Breast epithelium (tissue), 4 donors: ENCODE measurements at places on chromosomes 7 and 10. TPM values are rescaled to one million over a fixed set of nuclear protein-coding genes. Genes with fewer than 3 reads are reported as not detected.
A peak's percentile ranks its signal among the peaks of the same experiment; 100 is the strongest.

- no peak for DNase-seq
Measured at GRCh38 chr7:131623154-131623553, 66.7 kb upstream of the PODXL start.

DNA sequence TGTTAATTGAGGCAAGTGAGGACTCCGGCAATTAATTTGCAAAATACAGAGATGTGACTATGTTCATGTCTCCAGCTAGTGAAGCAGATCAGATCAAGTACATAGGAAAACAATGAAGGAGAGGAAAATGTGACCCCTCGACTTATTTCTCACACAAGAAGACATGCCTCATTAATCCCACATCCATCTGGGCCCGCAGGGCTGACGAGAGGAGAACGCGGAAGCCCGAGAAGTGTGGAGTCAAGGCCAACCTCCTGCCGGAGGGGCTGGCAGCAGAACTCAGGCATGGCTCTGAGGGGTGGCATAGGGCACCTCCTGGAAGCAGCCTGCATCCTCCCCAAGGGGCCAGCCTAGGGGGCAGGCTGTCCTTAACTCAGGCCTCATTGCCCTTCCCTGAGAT, 54.4 kb downstream of the ZNF503 start:
- no peak for DNase-seq

GRCh38 chr10:87798082-87798481, 19.9 kb downstream of the ATAD1 start:
- no peak for DNase-seq

DNA sequence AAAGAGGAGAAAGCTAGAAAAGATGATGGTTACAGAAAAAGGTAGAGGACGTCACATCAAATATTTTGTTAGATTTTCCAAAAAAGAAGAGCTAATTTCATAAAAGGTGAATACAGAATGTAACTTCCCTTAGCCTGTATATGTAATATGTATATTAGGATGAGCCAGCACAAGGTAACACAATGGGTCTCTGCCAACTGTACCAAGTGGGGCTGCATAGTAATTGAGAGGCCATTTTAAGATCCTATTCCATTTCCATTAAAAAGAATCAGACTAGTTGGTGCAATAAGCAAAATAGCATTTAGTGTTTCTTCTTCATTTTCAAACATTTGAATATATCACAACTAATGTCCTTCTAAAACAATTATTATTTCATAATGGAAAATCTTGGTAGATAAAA, 134.6 kb downstream of the SEMA3A start:
- no peak for DNase-seq

DNA sequence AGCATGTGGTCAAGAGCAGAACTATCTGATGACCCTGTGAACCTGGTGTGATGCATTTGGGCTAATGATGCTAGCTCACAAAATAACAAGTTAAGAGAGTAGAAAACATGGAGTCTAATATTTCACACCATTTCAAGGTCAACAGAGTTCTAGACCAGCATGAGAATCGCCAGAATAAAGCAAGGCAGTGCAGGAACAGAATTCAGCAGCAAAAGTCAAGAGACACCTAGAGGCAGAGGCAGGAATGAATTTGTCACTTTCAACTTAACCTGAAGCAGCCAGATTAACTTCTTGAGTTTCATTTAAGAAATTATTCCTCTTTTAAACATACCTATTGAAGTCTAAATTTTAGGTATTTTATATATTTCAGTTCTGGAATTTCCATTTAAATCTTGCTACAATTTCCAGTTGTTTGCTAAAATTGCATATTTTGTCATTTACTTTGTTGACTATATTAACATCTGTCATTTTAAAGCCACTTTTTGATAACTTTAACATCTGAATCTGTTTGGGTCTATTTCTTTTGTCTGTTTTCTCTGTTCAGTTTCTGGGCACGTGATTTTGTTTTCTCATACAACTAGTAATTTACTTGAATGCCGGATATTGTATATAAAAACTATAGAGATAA, 44.2 kb upstream of the PRSS58 start:
- no peak for DNase-seq

DNA sequence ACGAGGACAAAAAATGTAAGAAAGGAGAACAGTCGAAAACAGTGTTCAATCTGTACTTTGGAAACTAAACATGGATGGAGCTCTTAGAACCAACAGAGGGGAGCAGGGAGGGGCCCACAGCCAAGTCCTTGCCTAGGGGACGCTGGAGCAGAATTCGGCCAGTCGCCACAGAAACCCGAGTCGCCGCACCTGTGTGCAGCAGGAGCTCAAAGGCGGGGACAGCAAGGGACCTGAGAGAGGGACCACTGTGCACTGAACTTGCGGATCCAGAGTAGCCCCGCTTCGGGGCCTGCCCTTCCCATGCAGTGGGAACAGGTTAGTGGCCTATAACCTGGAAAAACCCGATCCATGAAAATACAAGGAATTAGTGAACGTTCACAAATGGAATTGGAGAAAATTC, 68.1 kb downstream of the SEC61G start:
- no peak for DNase-seq

- DNase-seq = no peak
Measured at GRCh38 chr10:117318909-117319308, 56.3 kb downstream of the PDZD8 start.

DNA sequence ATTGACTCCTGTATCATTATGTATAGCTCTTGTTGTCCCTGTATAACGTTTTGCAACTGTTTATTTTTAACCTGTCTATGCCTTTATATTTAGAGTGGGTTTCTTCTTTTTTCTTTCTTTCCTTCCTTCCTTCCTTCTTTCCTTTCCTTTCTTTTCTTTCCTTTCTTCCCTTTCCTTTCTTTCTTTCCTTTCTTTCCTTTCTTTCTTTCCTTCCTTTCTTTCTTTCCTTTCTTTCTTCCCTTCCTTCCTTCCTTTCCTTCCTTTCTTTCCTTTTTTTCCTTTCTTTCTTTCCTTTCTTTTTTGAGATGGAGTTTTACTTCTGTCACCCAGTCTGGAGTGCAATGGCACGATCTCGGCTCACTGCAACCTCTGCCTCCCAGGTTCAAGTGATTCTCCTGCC, 5.9 kb downstream of the JAKMIP3 start:
- DNase-seq = no peak

DNA sequence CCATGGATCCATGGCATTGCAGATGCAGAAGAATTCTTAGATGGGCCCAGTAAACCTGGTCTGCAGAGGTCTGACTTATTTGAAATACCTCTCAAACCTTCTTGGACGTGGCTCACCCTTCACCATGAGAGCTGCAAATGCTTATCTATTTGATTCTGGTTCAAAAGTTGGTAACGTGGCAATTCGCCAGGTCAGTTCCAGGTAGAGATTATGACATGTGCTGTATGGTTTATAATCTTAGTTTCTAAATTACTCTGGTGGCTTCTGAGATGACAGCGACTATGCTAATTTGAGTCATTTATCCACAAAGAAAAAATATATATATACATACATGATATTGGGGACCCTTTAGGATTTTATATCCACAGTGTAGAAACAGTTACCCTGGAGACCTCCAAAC, 68.8 kb downstream of the NRP1 start:
- DNase-seq = no peak

- no peak for DNase-seq
Measured at GRCh38 chr10:10318856-10319255, 698.8 kb upstream of the CELF2 start.

DNA sequence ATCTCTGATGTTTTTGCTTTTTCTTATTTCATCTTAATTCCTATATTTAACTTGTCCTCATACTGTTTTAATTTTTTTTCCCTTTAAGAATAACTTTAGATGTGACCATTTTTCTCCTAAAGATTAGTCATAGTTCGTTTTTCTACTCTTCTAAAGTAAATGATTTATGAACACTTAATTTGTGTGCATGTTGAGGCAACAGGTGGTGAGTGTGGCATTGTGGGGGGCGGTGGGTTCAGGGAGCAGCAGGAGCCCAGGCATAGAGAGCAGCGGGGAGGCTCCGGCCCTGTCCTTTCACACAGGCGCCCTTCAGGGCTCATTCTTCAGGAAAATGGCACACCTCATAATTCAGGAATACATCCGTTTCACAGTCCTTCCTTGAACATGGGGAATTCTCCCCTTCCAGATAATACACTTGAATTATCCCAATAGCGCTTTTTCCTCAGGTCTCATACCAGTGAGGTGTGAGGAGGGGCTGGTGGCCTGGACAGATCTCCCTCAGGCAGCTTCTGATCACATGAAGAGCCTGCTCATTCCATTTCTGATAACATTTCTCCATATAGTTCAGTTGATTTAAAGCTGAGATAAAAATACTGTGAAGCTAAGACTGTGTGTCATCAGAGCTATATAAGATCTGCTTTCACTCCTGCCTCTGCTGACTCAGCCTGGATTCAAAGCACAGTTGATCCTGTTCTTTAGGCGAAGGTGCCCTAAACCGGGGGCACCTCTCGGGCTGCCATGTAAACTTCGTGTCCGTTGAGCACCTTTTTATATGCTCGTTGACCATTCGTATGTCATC, 40.2 kb downstream of the CUL1 start:
- DNase-seq = no peak

DNA sequence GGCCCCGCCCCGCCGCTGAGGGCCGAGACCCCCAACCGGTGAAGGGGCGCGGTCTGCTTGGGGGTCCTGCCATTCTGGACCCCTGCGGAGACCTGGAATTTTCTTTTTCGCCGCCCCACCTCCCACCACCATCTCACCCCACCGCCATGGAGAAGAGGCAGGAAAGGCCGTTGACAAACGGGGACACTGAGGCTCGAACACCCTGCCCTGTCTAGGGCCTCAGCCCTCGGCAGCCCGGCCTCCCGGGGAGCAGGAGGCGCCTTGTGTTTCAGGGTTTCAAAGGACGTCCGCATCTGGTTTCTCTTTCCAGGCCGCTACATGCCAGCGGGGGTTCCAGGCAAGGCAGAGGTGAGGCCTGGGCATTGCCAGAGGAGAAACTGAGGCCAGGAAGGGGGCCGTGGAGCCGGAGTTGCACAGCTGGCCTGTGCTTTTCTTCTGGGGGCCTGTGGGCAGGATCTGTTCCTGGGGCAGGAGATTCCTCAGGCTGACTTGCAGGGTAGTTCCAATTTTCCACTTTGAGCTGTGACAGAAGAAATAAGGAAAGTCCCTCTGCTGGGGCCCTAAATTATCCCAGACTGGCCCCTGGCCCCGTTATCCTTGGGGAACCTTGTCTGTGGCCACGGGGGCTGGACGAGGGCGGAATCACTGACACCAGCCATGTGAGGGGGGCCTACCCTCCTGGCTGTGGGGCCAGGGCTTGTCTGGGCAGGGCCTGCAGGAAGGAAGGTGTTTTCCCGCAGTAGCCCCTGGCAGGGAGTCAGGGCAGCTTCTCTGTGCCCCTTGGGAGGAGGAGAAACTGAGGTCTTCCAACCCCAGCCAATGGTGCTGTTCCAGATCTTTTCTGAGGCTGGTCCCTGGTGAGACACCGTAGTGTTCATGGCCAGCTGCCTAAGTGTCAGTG, 900 bp upstream of the MICALL2 start:
- no peak for DNase-seq

GRCh38 chr7:155327590-155328320, 30.1 kb downstream of the INSIG1 start:
- DNase-seq = no peak

DNA sequence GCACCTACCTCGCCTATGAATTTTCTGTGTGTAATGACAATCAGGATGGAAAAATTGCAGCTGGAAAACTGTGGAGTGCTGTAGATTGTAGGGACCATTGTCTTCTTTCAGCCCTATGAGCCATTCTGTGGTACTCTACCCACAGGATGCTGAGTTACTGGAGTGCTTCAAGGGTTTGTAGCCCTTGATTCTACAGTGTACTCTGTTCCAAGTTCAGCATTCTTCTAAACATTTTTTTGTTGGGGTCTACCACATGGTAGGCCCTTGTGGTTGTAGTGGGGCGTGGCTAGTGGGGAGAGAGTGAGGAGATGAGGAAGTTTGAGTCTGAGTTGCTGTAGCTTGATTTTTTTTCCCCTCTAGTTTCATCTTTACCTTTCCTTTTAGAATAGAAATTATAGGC, 33.5 kb downstream of the REEP3 start:
- no peak for DNase-seq

GRCh38 chr7:100509231-100509630, 25.5 kb downstream of the NYAP1 start:
- peak; percentile 59 for DNase-seq

GRCh38 chr7:34747867-34748727, 90.1 kb downstream of the NPSR1 start:
- DNase-seq = peak; percentile 72

GRCh38 chr10:91761721-91762120, 36.5 kb upstream of the TNKS2 start:
- no peak for DNase-seq

DNA sequence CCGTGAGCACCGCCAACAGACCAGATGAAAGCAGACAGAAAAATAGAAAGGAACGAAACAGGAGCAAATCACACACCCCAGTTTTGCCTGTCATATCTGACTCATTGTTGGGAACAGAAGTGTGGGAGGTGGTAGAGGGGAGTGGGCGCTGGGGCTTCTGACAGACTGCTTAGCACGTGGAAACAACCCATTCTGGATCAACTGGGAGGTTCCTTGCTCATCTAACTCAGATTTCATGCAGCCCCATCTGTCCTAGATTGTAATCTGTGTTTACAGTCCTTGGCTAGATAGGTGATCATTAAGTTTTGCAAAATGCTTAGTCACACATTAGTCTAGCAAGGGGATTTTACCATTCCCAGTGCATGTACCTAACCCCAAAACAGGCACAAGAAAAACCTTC, 154.1 kb downstream of the NRP1 start:
- DNase-seq = no peak

GRCh38 chr7:130953196-130953595, 219.2 kb upstream of the KLF14 start:
- no peak for DNase-seq

- DNase-seq = no peak
Measured at GRCh38 chr10:75651417-75651816, 220.0 kb downstream of the LRMDA start.

GRCh38 chr7:42478717-42479116, 241.7 kb upstream of the GLI3 start:
- DNase-seq = no peak

- no peak for DNase-seq
Measured at GRCh38 chr7:32670110-32671025, 175.1 kb downstream of the AVL9 start.

GRCh38 chr7:121440857-121441503, 44.9 kb upstream of the FAM3C start:
- no peak for DNase-seq

- no peak for DNase-seq
Measured at GRCh38 chr7:30285536-30286284, 1.3 kb downstream of the ZNRF2 start.

- DNase-seq = no peak
Measured at GRCh38 chr7:40969641-40970040, 733.2 kb downstream of the INHBA start.

GRCh38 chr10:117537904-117538524, 4.5 kb upstream of the EMX2 start:
- DNase-seq = no peak

- DNase-seq = peak; percentile 80
Measured at GRCh38 chr10:21525367-21526187, at the start of gene SKIDA1. TSS of gene SKIDA1 (minus strand) at chr10:21525682. CDS start at chr10:21517822, 7,860 bp downstream.

The SYT15B gene
- 2.0 TPM for total RNA-seq

The LEP gene
- total RNA-seq = 41.6 TPM

The ELFN1 gene
- total RNA-seq = 1.3 TPM

The PITX3 gene
- total RNA-seq = not detected

The ELN gene
- 134 TPM for total RNA-seq

The WEE2 gene
- not detected for total RNA-seq

The RPEL1 gene
- total RNA-seq = 0.33 TPM

The PNLIP gene
- total RNA-seq = not detected

The GSTO2 gene
- 22.5 TPM for total RNA-seq

The TYW1B gene
- 3.0 TPM for total RNA-seq

The ANKRD7 gene
- total RNA-seq = not detected

The CAV2 gene
- 311 TPM for total RNA-seq

The NCF1 gene
- total RNA-seq = 6.1 TPM

The ZEB1 gene
- 28.2 TPM for total RNA-seq

The CALML3 gene
- total RNA-seq = 13.5 TPM

The TSPAN12 gene
- total RNA-seq = 9.2 TPM
